ENCODE measurements at places on chromosomes 11 and 22.

GRCh38 chr11:125778728-125779127 lies at the start of gene PATE2:
Gene PATE2, minus strand, starts transcription at chr11:125778828. Its CDS starts 55 bp downstream, at chr11:125778773.
- DNase-seq = no peak

DNA sequence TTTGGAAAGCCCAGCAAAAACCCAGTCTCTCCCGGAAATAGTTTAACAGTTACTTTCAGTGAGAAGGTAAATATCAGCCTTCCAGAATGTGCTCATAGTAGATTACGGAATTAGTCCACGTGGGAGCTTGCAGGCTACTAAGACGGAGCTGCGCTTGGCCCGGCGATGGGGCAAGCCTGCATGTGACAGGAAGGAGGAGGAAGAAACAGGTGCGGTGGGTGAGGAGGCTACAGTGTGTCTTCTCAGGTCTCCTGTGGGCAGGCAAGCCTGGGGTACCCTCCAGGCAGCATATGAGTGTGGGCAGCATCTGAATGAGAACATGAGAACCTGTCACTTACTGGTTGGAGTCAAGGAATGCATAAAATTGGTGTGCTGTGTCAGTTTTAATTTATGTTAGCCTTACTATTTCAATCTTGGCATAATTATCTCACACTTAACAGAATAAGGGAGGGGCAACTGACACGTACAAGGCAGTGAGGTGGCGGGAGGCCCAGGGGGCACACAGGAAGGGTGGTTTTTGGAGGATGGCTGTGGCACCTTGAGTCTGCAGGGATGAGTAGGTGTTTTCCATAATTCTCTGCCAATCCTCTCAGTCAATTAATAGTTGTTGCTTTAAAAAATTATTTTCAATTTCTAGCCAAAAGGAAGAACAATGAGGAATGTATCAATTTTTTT lies 35.7 kb downstream of the CLMP start:
- DNase-seq = no peak

- no peak for DNase-seq
Measured at GRCh38 chr22:17781319-17782031, 7.2 kb upstream of the BID start.

- DNase-seq = no peak
Measured at GRCh38 chr11:114121138-114121537, 61.6 kb downstream of the ZBTB16 start.

GRCh38 chr11:91778758-91779157 lies 445.9 kb upstream of the FAT3 start:
- DNase-seq = no peak
